ENCODE measurements at places on chromosomes 16 and 17. TPM values are rescaled to one million over a fixed set of nuclear protein-coding genes. Genes with fewer than 3 reads are reported as not detected.

DNA sequence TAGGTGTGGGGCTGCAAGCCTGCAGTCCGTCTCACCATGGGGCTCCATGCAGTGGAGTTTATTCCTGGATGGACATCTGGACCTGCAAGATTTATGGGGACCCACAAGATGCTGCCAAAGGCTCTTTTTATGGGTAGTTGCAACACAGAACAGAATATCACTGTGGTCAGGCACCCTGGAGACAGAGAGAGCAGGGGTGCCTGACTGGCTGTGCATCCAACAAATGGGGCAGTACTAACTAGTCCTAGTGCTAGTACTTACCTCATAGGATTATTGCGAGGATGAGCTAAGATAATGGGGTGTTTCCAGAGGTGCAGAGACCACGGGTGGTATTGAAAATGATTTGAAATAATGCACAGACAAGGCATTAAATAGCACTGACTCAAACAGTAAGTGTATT, 42.4 kb upstream of the MMP2 start:
- no peak for DNase-seq

- peak; percentile 66 for DNase-seq
Observed at GRCh38 chr17:57350266-57350665, 93.9 kb downstream of the MSI2 start.

- DNase-seq, result no peak
Observed at GRCh38 chr17:32565401-32565800, 78.6 kb downstream of the CDK5R1 start.

- no peak for DNase-seq
Observed at GRCh38 chr16:18008356-18008755, 328.2 kb downstream of the NPIPA8 start.

DNA sequence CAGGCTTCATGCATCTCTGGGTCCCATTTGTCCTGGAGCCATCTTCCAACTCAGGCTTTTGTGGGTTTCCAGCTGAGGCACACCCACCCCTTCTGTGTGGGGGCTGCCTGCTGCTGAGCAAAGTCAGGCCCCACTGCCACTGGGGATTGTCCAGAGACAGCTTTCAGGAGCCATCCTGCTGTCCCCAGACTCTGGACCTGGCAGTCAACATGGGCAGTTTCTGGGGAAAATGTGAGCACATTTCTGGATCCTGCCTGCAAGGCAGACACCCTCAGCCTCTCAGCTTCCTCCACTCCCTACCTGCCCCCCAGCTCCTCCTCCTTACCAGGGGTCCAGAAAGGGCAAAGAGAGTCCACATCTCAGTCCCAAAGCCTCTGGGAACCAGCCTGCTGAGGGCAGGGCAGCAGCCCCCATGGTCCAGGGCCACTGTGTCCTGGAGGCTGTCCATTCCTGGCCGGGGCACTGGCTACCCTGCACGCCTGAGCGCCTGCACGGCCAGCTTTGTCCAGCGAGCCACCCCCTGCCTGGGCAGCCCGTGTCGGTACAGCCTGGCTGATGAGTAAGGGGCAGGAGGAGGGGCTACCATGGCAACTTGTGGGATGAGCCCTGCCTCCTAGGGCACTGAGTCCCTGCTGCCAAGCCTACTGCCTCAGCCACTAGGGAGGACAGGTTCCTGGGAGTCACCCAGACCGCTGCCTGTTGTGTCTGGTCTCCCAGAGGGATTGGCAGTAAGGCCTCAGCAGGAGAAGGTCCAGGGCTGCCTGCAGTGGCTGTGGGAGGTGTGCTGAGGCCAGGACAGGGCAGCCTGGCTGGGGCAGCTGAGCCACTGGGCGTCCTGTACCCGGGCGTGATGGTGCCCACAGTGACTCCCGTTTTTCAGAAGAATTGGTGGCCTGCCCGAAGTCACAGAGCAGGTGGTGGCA, at the start of gene SLC47A2:
SLC47A2 (minus strand) TSS at position 477 of the 923 bp plus-strand sequence; CDS start at position 448, 29 bp downstream.
- no peak for DNase-seq

Gene KRT39
- total RNA-seq, result not detected

Gene DRG2
- total RNA-seq, result 13.0 TPM

GRCh38 chr16:84819644-84820304, at the start of gene CRISPLD2:
Gene CRISPLD2, plus strand, starts transcription at chr16:84819985. Its CDS starts 18,511 bp downstream, at chr16:84838496.
- peak; percentile 85 for DNase-seq

GRCh38 chr17:42142371-42142896, 12.4 kb downstream of the RAB5C start:
- no peak for DNase-seq

- no peak for DNase-seq
Observed at GRCh38 chr17:4040784-4041183, 76.5 kb upstream of the ATP2A3 start.

DNA sequence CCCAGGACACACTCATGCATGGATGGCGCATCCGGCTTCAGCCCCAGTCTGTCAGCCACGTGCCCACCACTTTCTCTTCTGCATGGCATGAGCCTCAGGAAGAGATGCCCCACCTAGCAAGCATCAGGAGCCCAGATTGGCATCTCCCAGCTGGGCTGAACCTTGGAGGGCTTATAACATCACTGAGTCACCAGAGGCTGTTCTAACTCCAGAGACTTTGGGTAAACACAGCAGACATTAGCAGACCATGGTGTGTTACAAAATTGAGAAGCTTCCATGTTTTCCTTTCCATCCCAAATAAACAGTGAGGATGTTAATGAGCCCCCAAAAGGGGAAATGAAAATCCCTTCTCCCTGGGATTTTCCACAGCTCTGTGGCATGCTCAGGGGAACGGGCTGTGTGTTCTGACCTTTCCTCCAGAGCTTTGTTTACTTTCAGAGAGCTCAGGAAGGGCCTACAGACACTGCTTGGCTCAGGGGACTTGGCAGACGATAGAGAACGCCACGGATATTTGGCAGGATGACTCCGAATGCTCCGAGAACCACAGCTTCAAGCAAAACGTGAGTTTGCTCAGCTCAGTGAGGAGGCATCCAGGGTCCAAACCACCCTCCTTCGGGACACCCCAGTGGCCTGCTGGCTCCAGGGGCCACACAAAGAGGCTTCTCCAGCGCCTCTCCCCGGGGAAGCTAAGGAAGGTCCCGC, 16.5 kb downstream of the GLP2R start:
- DNase-seq, result peak; percentile 74

DNA sequence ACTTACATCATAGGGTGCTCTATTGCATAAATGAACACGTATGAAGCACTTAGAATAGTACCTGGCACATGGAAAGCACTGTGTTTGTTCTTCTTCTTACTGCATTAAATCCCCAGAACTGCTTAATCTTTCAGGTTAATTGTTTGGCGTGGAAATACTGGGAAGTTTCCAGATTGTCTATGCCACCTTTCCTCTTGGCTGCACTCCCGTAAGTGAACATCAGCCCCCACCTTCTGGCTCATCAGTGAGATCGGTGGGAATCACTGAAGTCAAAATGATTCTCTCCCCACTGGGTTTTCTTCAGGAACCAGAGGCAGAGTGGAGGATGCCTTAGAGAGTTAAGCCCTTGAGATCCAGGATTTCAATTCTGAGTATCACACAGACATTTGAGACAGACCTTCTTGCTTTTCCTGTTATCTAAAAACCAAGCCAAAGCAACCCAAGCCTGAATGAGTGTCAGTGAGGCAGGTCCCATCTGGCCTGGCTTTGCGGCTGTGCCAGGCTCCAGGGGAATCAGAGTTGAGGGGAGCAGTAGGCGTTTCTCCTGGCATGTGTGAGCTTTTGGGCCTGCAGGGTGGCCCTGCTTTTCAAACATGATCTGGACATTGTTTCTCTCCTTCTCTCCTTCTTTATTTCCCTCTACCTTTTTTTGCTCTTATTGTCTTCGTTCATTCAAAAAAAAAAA, 59.1 kb downstream of the OTOA start:
- no peak for DNase-seq

GRCh38 chr17:75344666-75345065, 55.4 kb upstream of the SLC25A19 start:
- no peak for DNase-seq

GRCh38 chr16:5905935-5906334, 808.3 kb upstream of the EEF2KMT start:
- no peak for DNase-seq

- no peak for DNase-seq
Observed at GRCh38 chr17:60817192-60817591, 139.5 kb downstream of the BCAS3 start.

Gene RPH3AL
- total RNA-seq, result 87.4 TPM

DNA sequence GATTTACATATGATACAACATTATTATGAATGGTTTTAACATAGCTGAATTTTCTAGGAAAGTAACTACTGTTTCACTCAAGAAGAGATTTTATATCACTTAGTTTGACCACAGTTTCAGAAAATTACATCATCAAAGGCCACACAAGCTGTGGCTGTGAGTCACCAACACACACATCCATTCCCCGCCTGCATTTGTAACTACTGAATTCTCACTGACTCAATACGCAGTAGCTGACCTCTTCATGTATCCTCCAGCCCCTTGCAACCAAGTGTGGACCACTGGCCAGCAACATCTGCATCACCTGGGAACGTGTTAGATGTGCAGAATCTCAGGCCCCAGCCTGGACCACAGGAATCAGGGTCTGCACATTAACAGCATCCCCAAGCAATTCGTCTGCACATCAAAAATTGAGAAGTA, 197.6 kb downstream of the XYLT1 start:
- no peak for DNase-seq

- no peak for DNase-seq
Observed at GRCh38 chr17:56913353-56913866, 439 bp downstream of the TRIM25 start.

- DNase-seq, result no peak
Observed at GRCh38 chr16:4220358-4220757, 21.5 kb downstream of the SRL start.

DNA sequence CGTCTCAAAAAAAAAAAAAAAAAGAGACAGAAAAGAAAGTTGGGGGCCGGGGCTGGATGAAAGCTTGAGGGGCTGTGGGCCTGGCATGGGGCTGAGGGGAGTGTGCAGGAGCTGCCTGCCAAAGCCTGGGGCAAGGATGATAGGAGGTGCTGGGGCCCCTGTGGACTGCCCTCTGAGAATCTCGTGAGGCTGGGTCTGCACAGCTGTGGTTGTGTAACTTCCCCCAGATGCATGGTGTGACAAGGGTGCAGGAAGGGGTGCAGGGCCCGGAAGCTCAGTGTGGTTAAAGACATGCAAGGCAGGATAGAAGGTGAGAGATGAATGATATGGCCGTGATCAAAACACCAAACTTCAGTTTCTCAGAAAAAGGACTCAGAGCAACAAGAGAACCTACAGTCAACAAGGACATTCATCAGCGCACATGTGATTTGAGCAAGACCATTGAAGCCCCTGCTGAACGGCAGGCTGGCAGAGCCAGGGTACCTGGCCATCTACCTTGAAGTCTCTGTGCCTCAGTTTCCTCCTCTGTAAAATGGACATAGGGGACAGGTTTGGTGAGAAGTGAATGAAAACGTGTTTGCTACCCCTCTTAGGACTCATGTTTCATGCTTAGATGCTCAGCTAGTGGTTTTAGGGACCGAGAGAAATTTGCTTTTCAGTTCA, 9.6 kb downstream of the IL32 start:
- DNase-seq, result no peak

- no peak for DNase-seq
Observed at GRCh38 chr17:56973520-56973919, 4.4 kb upstream of the SCPEP1 start.

- peak; percentile 68 for DNase-seq
Observed at GRCh38 chr17:10327640-10328039, 45.2 kb downstream of the MYH13 start.

Gene NPLOC4
- 49.5 TPM for total RNA-seq

DNA sequence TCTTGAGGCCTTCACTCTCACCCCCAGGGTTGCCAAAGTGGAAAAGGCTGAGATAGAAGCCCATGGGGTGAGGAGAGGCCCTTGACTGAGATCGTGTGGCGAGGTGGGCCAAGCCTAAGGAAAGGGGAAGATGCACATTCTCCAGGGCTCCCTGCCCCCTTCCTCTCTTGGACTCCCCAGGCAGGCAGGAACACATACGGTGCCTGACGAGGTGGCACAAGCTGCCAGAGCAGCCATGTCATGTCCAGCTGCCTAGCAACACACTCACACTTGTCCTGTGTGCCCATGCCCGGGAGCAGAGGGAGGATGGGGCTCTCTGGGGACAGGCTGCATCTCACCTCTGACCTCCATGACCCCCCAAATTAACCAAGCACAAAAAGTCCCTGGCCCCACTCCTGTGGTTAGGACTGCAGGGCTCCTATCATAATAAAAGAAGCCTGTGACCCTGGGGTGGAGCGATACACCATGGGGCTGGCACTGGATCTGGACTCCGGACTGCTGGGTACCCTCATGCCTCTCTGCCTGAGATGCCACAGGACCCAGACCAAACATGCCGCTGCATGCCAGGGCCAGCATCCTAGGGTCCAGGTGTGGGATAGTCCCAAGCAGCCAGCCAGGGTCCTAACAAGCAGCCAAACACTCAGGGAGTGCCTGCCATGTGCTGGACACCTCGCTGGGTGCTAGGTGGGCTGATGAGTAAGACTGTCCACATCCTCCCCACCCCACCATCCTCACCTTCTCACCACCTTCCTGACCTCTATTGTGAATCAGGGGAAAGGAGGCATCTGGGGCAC, 2.6 kb downstream of the GIT1 start:
- no peak for DNase-seq

Gene EVI2B
- 2.0 TPM for total RNA-seq

Gene KRTAP4-9
- total RNA-seq, result not detected

DNA sequence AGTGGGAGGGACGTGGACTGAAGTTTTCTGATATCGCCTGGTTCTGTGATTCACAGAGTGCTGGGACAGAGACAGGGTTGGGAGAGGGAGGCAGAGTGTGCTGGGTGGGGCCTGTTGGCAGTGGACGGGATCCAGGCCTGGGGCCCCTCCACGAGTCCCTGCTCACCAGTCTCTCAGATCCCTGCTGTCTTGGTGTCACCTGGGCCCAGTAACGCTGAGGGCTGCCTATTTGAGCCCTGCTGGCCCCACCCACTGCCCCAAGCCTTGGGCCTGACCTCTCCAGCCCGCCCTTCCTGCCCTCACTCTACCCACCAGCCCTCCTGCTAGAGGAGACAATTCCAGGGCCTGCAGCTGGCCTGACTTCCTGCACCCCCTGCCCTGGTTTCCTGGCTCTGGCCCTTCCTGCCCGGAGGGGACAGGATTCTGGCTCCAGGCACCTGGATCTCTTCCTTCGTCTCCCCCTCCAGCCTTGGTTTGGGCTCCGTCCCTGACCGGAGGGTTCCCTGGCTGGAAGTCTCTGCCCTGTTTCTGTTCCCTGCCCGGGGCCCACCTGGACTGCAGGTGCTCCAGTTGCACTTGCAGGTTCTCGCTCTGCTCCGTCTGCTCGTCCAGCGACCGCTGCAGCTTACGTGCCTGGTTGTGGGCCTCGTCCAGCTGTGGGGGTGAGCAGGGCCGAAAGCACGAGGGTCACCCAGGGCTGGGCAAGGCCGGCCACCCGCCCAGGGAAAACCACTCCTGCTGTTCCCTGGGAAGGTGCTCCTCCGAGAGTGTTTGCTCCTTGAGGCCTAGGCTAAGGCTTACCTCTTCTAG, 21.4 kb downstream of the CCDC102A start:
- DNase-seq, result no peak

DNA sequence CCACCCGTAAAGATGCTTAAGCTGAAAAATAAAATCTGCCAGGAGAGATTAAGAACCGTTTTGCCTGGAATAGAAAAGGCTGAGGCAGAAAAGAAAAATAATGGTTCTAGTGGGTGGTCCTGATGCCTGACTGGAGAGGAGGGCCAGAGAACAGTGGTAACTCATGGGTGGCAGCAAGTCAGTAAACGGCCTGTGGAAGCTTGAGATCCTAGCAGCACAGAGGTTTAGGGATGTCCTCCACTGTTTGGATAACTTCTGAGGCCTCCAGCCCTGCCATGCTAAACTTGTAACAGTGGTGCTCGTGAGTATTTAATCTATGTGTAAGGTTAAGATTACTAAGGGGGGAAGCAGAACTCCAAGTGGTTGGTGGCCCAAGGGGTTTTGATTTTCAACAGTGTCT, 21.2 kb upstream of the PHAF1 start:
- no peak for DNase-seq

Gene OTOA
- 0.10 TPM for total RNA-seq

Gene ABCA9
- total RNA-seq, result 8.9 TPM

Gene CACNB1
- total RNA-seq, result 0.40 TPM

All from left lobe of liver (tissue), 2 donors.